SK-N-DZ (cell line): ENCODE measurements at places on chromosomes 1 and 21.

- no peak for DNase-seq
Measured at GRCh38 chr1:97691325-97691724, 229.5 kb downstream of the DPYD start.

- peak; percentile 17 for DNase-seq
Measured at GRCh38 chr1:233389893-233390292, 62.4 kb downstream of the MAP3K21 start.

GRCh38 chr1:153944005-153944826 lies 2.3 kb downstream of the DENND4B start:
- DNase-seq = no peak

- peak; percentile 14 for DNase-seq
Measured at GRCh38 chr1:88678405-88678804, 5.7 kb upstream of the PKN2 start.

- DNase-seq = no peak
Measured at GRCh38 chr1:147541672-147542568, 619 bp downstream of the BCL9 start.

- DNase-seq = no peak
Measured at GRCh38 chr1:19068639-19069276, 112.3 kb upstream of the IFFO2 start.

- DNase-seq = no peak
Measured at GRCh38 chr1:64691626-64692025, 53.2 kb upstream of the RAVER2 start.

GRCh38 chr1:192100686-192101468 lies 57.4 kb upstream of the RGS18 start:
- no peak for DNase-seq

DNA sequence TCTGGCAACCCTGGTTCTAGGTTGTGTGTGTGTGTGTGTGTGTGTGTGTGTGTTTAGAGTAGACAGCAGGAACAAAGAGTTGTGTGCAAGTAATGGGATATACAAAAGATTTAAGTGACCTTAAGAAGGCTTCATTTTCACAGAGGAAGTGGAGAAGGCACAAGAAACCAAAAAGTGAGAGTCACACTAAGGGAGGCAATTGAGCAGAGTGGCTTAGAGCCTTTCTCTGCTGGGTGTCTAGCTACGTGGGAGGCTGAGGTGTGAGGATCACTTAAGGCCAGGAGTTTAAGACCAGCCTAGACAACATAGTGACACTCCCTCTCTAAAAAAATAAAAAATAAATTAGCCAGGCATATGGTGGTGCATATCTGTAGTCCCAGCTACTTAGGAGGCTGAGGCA lies 44.4 kb upstream of the HAO2 start:
- no peak for DNase-seq

GRCh38 chr1:180609643-180610555 lies 21.9 kb upstream of the XPR1 start:
- no peak for DNase-seq

DNA sequence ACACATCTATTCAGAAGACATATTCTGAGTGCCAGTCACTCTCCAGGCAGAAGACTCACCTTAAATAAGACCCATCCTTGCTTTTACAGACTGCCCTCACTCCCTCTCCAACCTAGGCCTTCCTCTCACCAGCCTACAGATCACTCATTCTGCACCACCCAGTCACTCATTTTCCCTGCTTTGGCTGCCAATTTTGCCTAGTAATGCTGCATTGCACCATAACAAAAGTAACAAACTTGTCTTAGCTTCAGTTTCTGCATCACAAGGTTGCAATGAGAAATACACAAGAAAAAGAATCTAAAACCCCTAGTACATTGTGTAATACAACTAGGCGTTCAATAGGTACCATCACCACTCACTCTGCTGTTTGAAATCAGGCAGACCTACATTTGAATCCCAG lies 292.4 kb downstream of the PLPP3 start:
- no peak for DNase-seq

DNA sequence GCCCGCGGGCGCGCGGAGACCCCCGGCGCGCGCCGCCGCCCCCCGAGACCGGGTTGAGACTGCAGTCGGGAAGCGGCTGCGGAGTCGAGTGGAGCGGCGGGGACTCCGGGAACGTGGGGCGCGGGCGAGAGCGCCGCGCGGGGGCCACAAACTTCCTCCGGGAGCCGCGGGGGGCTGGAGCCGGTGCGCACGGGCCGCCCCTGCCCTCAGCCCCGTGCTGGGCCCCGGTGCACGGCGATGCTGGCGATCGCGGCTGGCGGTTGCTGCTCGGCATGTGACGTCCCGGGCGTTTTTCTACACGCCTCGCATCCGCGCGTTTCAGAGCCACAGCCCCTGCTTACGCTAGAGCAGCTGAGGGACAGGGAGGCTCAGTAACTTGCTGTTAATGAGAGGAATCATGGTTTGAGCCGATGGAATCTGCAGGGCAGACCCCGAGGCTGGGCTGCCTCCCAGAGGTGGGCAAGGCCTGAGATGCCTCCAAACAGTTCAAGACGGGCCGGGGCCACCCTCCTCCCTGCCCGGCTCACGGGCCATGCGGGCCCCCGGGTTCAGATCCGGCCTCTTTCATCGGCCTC lies 520 bp downstream of the TMEM201 start:
- no peak for DNase-seq

DNA sequence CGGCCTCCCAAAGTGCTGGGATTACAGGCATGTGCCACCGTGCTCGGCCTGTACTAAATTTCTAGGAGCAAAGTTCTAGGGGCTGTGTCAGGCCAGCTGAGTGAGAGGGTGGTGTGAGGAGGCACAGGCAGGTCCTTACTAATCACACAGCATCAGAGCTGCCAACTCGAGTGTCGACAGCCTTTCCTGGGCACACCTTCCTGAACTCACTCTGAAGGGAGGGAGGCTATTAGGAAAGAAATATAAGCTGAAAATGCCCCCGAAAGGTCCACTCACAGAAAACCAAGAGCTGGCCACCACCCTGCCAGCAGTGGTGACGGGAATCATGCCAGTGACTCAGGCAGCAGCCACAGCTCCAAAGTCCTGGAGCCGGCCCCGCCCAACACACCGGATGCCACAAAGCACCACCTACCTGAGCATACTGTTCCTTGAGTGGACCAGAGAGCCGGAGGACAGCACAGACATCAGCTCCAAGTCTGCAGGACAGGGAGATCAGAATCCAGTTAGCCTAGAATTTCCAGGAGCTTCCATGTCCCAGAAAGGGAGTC lies 4.5 kb downstream of the PMVK start:
- DNase-seq = no peak

GRCh38 chr1:107975851-107976250 lies 10.9 kb upstream of the VAV3 start:
- no peak for DNase-seq

DNA sequence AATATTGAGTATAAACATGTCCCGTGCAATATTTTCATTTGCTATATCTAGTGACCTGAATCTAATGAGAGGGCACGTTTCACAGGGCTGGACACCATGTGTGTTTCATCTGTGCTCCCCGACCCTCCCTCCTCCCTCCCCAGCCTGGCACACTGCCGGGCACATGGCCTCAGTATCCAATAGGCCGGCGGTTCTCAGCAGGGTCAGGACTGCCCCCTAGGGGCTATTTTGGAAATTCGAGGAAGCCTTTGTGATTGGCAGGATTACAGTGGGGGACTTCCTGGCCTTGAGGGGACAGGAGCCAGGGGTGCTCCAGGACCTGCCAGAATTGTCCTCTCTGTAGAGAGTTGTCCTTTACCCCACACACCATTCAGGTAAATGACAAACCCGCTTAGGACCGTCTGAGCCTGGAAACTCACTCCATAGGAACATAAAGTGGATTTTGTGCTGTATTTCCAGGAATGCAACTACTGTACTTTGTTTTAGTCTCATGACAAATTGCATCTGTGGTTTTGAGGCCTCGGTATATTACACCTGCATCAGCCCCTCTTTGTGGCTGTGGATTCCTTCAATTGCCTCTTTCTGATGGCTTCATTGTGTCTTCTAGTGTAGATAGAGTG lies 109.5 kb upstream of the SIM2 start:
- no peak for DNase-seq

DNA sequence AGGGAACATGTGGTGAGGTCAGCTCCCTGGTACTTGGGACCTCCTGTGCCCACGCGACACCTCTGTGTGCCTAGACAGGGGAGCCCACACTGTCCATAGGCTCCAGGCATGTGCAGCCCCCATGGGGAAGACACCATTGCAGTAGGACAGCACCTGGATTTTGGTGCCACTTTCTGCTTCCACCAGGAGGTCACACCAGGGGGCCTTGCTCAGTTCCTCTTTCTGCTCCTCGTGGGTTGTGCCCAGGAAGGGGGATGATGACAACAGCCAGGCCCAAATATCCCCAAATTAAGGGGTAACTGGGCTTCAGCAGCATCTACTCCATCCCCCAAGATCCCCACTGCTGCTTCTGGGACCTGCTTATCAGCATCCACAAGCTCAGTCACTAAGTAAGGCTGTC lies 358.2 kb upstream of the KAZN start:
- no peak for DNase-seq

- DNase-seq = peak; percentile 21
Measured at GRCh38 chr1:36885540-36886357, 148.6 kb downstream of the GRIK3 start.

GRCh38 chr1:6003568-6004411 lies 11.6 kb upstream of the NPHP4 start:
- peak; percentile 71 for DNase-seq

- no peak for DNase-seq
Measured at GRCh38 chr1:227731241-227731677, 3.8 kb downstream of the JMJD4 start.

GRCh38 chr21:45927851-45928850 lies 53.4 kb upstream of the COL6A1 start:
- no peak for DNase-seq

GRCh38 chr1:31239653-31240241 lies at the start of gene NKAIN1:
Gene NKAIN1 (minus strand): TSS chr1:31239887. CDS start chr1:31239547, 340 bp downstream.
- peak; percentile 50 for DNase-seq

DNA sequence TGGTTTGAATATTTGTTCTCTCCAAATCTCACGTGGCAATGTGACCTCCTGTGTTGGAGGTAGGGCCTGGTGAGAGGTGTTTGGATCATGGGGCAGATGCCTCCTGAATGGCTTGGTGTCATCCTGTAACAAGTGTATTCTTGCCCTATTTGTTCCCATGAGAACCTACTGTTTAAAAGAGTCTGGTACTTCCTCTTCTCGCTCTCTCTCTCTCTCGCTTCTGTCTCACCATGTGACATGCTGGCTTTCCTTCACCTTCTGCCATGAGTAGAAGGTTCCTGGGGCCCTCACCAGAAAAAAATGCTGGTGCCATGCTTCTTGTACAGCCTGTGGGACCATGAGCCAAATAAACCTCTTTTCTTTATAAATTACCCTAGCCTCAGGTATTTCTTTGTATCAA lies 8.4 kb upstream of the PAXBP1 start:
- DNase-seq = no peak

DNA sequence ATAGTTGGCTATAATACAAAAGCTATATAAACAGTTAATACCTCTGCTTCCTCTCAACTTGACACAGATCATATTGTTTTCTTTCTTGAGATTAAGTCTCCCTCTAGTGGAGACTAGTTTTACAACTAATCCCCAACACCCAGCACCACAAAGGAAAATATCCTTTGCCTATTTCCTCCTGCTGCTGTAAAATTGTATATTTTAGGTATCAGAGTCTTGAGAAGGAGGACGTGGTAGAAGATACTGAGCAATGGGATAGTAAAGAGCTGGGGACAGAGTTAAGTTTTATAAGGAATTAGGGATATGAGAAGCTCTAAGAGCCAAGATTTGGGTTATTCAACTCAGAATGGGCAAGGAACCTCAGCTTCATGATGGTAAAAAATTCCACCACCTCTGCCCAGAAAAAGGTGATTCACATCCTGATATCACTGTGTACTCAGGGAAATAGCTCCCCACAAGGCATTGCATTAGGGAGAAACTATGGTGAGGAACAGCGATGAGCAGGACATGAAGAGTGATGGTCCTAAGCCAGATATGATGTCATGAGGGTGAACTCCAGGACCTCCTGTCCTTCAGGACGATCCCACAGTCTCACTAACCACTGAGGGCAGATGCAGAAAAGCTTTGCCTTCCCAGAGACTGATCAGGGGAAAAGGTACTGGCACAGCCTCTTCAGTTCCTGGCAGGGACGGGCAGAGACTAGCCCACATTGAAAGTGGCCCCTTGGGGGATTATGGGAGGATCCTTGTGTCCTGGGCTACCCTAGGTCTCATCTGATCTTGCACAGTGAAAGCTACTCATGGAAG lies 14.7 kb upstream of the CFAP126 start:
- DNase-seq = peak; percentile 62

DNA sequence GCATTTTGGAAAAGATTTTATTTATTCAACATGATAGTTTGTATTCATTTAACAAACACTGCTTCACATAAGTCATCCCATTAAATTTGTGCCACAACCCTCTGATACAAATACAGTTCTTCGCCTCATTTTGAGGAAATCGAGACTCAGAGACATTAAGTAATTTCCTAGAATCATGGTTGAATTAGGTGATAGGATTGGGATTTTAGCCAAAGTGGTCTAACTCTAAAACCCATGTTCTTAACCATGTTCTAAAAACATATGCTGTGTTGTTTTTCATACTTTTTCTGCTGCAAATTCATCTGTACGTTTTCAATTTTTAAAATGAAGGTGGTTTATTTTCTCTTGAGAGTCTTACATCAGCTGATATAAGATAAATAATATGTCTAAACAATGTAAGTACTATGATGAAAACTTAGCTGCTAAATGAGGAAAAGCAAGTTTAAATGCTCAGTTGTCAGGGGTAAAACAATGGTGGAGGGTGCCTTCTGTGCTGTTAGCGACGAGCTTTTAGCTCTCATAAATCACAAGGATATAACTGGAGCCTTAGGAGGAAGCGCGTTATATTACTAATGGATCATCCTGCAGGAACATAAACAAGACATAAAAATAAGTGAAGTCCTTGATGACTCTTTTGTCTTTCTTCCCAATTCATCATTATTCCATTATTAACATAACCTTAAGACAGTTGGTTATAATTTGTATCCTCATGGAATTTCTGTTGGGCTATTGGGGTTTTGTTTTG lies 97.7 kb downstream of the CACHD1 start:
- DNase-seq = no peak

DNA sequence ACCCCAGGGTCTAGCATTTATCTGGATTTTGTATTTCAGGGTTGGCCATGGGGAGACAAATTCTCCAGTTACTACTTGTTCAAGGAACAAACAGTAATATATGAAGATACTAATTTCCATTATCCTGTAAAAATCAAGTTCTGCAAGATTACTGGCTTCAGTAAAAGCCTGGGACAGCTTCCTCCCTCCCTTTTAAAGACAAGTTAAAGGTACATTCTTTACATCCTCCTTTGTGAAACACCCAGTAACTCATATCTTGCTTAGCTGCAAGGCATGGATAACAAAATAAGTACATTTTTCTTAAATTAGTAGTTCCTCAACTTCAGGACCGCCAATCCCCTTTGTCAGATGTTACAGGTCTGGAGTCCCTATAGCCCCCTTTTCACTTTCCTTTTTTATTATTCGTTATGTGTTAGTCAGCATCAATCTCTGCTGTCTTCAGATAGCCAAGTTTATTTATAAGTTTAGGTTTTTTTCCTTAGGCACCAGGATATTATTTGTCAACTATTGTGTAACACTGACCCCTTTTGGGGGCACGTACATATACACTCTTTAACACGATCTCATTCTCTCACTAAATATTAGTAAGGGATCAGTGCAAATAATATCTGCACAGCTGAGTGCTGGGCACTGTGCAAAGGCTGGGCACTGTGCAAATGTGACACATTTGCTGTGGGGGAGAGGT lies 9.8 kb downstream of the ERRFI1 start:
- no peak for DNase-seq
